ENCODE measurements at places on chromosomes 13 and 19.

DNA sequence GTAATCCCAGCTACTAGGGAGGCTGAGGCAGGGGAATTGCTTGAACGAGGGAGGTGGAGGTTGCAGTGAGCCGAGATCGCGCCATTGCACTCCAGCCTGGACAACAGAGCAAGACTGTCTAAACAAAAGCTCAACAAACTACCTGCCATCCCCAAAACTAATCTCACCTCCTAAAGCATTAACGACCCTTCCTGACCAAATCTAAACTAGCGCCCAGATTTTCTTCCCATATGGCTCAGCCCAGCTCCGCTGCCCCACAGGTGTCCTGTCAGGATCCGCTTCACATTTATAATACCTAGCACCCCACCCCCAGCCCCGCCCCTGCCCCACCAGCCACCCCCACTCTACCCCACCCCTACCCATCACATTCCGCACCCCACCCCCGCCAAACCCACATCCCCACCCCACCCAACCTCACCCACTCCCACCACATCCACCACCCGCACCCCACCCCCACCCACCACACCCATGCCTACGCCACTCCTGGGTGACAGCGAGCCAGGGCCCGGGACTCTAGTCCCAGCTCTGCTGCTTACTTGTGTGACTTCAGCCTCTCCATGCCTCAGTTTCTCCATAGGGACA is 599 bp downstream of the C19orf12 start:
- DNase-seq = peak; percentile 79

GRCh38 chr13:35979361-35979951 is 151.7 kb downstream of the DCLK1 start:
- DNase-seq = no peak

GRCh38 chr19:17953869-17954268 is 13.0 kb upstream of the KCNN1 start:
- no peak for DNase-seq

- DNase-seq = no peak
Measured at GRCh38 chr13:113369881-113370280, 6.0 kb upstream of the GRTP1 start.

GRCh38 chr13:55554741-55555140 is 1586.0 kb upstream of the PRR20A start:
- no peak for DNase-seq

GRCh38 chr19:1227304-1228054 is 10.3 kb downstream of the CBARP start:
- no peak for DNase-seq

- DNase-seq = no peak
Measured at GRCh38 chr19:42076380-42076944, 496 bp downstream of the ZNF574 start.

- DNase-seq = no peak
Measured at GRCh38 chr13:92952161-92952560, 274.4 kb upstream of the GPC6 start.

DNA sequence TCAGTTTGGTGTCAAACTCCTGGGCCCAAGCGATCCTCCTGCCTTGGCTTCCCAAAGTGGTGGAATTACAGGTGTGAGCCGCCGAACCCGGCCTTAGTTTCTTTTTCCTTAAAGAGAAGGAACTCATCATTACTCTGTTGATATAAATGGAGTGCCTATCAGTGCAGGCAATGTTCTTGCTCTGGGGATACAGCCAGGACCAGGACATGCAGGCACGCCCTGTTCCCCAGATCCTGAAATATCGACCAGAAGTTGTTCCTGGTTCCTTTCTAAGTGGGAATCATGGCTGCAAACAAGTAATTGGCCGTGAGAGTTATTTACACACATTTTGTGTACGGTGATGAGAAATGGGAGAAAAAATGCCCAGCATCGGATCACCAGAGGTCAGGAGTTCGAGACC is 8.4 kb downstream of the DNM2 start:
- no peak for DNase-seq

DNA sequence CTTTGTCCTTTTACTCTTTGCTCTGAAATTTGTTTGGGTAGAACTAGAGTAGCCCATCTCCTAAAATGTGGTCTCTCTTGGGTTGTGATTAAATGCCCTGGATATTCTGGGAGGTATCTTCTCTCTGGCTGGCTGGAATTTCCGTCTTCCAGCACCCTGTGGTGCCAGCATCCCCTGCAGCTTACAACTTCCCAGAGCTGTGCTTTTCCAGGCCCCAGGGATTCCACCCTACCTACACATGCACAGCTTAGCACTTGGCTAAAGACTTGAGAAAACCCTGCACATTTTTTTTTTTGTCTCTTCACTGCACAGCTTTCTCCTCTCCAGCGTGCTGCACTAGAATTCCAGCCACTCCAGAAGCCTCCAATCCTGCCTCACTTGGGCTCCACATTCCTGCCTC is 334.7 kb downstream of the IRS2 start:
- no peak for DNase-seq

DNA sequence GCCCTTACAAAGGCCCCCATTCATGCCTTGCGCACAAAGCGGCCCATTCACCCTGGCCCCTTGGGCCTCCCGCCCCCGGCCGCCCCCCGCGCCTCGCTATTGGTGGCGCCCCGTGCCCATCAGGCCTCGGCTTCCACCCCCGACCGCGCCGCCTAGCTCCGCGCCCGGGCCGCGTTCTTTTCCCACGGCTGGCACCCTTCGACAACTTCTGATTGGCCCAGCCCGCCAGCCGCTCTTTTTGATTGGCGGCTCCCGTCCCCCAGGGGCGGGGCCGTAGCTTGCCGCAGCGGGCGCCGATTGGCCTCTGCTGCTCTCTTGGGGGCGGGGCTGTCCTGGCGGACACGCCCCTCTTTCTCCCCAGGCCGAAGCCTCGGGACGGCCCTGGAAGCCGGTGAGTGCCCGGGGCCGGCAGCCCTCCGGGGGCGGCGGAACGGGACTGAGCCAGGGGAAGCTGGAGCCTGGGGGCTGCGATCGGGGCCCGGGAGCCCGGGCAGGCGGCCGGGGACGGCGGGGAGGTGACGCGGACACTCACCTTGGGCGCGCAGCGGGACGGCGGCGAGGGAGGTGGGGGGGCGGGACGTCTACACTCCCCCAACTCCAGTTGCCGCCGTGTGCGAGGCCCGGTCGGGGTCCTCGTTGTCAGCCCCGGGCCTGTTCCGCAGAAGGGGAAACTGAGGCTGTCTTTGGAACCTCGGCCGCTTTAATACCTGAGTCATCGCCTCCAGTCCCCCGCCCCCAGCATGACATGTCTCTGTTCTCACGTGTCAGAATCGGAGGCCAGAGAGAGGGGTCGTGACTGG is at the start of gene MYH14:
TSS of gene MYH14 (plus strand) at position 342 of the 800 bp plus-strand sequence. CDS start 6,744 bp downstream, outside the sequence.
- DNase-seq = peak; percentile 43

DNA sequence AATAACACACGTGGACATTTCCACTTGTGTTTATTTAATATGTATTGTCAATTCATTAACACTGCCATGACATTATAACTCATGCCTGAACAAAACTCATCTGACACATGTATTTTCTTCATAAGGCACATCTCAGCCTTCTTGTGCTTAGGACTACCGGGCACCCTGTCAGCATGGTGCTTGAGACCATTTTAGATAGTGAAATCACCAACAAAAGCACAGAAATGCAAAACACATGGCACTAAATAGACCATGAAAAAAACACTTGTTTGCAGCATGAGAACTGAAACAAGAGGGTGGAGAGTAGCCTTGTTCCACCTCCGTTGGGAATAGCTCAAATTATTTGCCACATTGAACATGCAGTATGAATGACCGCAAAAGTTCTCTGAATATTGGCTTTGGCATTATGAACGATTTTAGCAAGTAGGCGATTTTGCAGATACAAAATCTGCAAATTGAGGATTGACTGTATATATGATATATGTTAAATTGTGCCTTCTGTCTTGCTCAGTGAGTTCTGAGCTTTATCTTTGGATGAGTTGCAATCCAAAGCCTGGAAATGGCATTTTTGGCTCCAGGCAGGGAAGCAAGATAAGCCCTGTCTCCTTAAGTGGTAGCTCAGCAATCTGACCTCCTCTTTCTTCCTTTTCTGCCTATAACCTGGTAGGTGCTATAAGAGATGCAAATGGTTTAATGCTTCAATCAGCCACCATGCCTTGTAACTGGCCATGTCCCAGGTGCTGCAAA is 328.2 kb downstream of the HS6ST3 start:
- no peak for DNase-seq

DNA sequence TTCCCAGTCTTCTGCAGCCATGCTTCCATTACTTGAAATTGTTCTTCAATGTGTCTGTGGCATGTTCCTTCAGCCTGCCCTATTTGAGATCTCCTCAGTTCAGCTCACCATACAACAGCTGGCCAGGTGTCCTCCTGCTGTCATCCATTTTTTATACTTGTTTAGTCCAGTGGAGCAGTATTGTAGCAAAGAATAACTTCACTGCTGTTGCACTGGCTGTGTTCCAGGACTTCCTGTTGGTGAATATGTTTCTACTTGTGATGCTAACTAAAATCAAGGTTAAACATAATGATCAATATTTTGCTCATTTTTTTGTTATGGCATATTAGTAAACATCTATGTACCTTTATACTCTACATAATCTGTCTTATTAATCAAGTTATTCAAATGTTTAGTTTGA is 1394.1 kb downstream of the PCDH9 start:
- DNase-seq = no peak

DNA sequence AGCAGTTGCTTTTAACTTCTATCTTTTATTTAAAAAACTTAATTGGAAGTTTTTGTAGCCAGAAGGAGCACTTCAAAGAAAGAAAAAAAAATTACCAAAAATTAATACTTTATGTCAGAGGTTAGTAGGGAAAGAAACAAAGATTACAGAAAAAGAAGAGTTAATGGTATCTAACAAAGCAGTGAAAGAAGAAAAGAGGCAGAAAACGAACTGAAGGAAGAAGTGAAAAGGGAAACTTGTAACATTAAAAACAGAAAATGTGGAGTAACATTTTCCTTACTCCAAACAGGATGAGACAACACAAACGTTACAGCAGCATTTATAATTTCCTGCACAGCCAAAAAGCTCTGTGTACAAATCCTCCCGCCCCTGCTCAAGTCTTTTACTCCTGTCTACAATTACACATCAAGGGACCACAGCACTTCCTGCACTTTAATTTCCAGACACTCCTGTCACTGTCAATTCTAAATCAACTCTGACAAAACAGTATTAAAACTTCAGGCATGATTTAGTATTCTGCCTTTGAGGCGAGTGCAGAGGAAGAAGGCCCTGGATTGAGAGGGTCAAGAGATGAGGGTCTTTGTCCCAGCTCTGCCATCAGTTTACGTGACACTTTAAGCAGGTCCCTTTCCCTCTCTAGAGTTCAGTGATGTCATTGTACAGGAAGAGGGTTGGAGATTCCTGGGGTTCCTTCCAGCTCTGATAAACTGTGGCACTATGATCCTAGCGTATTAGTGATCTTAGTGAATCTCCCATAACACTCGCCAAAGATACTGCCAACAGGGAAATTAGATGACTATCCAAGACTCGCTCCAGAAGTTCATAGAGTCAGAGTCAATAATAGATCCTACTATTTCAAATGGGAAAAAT is 53.2 kb upstream of the LSM14A start:
- DNase-seq = no peak

- no peak for DNase-seq
Measured at GRCh38 chr13:44487989-44488388, 88.1 kb downstream of the TSC22D1 start.

- no peak for DNase-seq
Measured at GRCh38 chr13:98838776-98839175, 86.3 kb upstream of the SLC15A1 start.

DNA sequence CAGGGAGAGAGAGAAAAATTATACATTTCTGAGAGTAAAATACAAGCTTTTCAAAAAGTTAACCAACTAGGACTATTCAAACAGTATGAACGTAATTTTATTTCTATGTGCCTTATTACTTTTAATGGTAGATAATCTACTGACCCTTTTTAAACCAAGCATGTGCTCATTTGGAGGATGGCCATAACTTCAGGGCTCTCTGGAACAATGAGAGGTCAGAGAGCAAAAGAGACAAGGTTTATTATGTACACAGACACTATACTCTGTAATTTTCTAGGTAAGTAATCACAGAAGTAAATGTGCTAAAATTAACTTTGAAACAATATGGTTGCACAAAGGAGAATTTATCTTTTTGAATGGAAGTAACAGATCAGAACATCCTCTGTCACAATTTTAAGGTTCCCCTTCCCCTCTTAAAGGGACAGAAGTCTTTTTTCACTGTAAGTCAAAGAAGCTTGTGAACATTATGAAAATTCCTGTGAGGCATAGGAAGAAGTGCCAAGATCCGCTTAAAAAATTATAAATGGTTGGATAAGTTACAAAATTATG is 1.0 kb downstream of the POSTN start:
- no peak for DNase-seq

- no peak for DNase-seq
Measured at GRCh38 chr13:46484561-46484960, 68.4 kb upstream of the LRCH1 start.

GRCh38 chr19:19096641-19097627 is 33.1 kb downstream of the SLC25A42 start:
- no peak for DNase-seq

- DNase-seq = peak; percentile 43
Measured at GRCh38 chr13:27442071-27442647, 8.2 kb downstream of the MTIF3 start.

- DNase-seq = no peak
Measured at GRCh38 chr19:6271251-6271650, 8.5 kb downstream of the MLLT1 start.

- DNase-seq = peak; percentile 85
Measured at GRCh38 chr19:19366434-19367396, 38.8 kb upstream of the GATAD2A start.

DNA sequence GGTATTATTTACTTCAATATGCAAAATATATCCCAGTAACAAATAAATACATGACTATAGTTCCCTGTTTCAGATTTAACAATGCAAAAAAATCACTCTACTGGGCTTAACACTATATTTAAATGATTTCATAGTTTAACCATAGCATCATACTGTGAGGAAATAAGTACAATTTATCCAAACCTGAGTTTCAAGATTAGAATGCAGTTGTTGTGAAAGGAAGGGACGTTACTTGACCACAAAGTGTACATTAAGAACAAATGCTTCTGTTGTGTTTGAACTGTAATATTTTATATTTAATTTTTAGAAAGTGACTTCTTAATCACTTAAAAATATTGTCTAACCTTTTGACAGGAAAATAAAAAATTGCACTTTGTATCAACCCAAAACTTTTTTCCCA is 1747.9 kb upstream of the SPRY2 start:
- DNase-seq = no peak

DNA sequence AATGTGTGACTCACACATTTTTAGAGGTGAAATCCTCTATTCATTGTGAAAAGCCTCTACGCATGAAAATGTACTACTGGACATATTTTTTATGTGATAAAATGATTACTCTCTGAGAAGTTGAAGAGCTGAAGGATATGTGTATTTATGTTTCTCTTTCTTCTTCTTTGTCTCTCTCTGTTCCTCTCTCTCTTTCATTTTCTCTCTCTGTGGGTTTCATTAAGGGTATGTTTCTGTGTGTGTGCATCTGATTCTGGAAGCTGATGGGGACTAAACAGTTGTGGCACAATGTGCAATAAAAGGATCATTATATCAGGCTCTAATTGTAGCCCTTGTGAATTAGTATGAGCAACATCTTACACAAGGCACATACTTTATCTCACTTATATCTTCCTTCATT is 867.7 kb downstream of the PCDH9 start:
- no peak for DNase-seq

GRCh38 chr19:46925548-46925950 is 64.8 kb downstream of the ARHGAP35 start:
- DNase-seq = no peak

Measured in activated T-cell treated with anti-CD3 and anti-CD28 coated beads, Interleukin-2, amount 50 U/mL, for 48 hours (primary cell).